ENCODE measurements at places on chromosomes 6 and 20.

GRCh38 chr6:149273318-149273717 lies 44.2 kb upstream of the TAB2 start:
- no peak for DNase-seq

GRCh38 chr6:33017018-33017417 lies 7.6 kb upstream of the HLA-DOA start:
- DNase-seq = no peak

- DNase-seq = no peak
Observed at GRCh38 chr20:11091511-11091910, 417.7 kb upstream of the JAG1 start.

- no peak for DNase-seq
Observed at GRCh38 chr6:95636552-95637431, 59.5 kb downstream of the MANEA start.

GRCh38 chr6:684831-685636 lies 7.9 kb downstream of the EXOC2 start:
- no peak for DNase-seq

GRCh38 chr6:169939554-169940164 lies 188.2 kb downstream of the ERMARD start:
- DNase-seq = no peak
